ENCODE measurements at places on chromosomes 16 and 17. TPM values are rescaled to one million over a fixed set of nuclear protein-coding genes. Genes with fewer than 3 reads are reported as not detected.

PLA2G10 gene
- 0.32 TPM for total RNA-seq

RAC3 gene
- 10.4 TPM for total RNA-seq

TBC1D28 gene
- total RNA-seq: not detected

KRT20 gene
- total RNA-seq: 23.2 TPM

KRT25 gene
- total RNA-seq: not detected

PRAC2 gene
- total RNA-seq: 2.1 TPM

SSH2 gene
- total RNA-seq: 18.0 TPM

MPV17L gene
- total RNA-seq: 5.8 TPM

GRCh38 chr17:17061516-17061915 lies 19.3 kb downstream of the MPRIP start:
- no peak for DNase-seq

- no peak for DNase-seq
Observed at GRCh38 chr16:76052725-76053124, 224.5 kb upstream of the CNTNAP4 start.

- DNase-seq: no peak
Observed at GRCh38 chr17:49197346-49197998, 12.9 kb downstream of the GNGT2 start.

GRCh38 chr17:82592767-82593589 lies 55.3 kb downstream of the WDR45B start:
- peak; percentile 55 for DNase-seq

DNA sequence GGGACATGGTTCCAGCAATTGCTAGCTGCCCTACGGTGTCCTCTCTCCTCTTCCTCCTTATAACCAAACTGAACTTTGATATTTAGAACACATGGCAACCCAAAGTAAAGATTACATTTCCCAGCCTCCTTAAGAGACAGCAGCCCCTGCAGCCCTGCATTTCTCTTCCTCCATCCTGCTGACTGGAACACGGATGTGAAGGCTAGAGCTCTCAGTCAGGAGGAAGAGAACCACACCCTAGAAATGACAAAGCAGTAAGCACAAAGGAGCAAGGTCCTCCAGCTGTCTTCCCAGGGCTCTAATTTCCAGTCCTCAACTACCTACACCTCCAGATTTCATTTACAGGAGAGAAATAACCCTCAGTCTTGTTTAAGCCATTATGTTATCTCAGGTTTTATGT lies 10.9 kb downstream of the DYNC1LI2 start:
- no peak for DNase-seq

- no peak for DNase-seq
Observed at GRCh38 chr17:70115126-70115525, 40.1 kb downstream of the KCNJ16 start.

DNA sequence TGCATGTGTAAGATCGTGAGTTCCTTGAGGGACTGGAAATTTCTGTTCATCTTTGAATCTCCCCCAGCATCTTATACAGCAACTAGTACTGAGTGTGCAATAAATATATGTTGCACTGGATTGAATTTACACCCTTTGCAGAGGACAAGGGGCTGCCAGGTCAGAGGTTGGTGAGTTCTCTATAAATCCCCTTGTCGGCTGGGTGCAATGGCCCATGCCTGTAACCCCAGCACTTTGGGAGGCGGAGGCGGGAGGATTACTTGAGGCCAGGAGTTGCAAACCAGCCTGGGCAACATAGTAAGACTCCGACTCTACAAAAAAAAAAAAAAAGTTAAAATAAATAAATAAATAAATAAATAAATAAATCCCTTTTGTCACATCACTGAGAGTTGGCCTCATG lies 9.4 kb upstream of the SP6 start:
- no peak for DNase-seq

- no peak for DNase-seq
Observed at GRCh38 chr16:47162670-47163420, 19.1 kb upstream of the NETO2 start.

GRCh38 chr16:11572301-11572995 lies 14.3 kb downstream of the LITAF start:
- no peak for DNase-seq

- peak; percentile 33 for DNase-seq
Observed at GRCh38 chr16:85821390-85822135, 22.1 kb downstream of the COX4I1 start.

DNA sequence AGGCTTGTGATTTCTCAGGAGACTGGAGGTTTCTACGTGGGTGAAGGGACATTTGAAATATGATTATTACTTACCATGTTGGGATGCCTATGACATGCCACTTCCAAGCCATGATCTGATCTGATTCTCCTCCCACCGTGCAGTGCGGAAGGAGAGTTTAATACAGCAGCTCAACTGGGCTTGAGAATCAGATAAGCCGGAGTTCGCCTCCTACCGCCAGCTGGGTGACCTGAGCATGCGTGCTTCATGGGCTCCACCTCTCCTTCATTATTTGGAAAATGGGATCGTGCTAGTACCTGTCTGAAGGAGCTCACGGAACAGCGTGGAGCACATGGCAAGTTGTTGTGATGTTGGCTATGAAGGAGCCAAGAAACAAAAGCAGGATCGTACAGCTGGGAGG lies 12.4 kb upstream of the TIMP2 start:
- no peak for DNase-seq

DNA sequence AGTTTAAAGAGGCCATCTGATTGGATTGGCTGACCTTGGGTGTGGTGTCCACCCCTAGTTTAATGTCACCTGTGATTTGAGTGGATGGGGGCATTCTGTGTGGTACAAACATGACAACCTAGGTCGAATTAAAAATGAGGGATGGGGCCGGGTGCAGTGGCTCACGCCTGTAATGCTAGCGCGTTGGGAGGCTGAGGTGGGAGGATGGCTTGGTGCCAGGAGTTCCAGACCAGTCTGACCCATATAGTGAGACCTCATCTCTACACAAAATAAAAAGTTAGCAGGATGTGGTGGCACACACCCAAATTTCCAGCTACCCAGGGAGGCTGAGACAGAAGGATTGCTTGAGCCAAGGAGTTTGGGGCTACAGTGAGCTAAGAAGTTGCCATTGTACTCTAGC lies 14.4 kb downstream of the CNTROB start:
- DNase-seq: no peak

GRCh38 chr17:47742319-47743181 lies 9.5 kb downstream of the TBX21 start:
- DNase-seq: no peak

DNA sequence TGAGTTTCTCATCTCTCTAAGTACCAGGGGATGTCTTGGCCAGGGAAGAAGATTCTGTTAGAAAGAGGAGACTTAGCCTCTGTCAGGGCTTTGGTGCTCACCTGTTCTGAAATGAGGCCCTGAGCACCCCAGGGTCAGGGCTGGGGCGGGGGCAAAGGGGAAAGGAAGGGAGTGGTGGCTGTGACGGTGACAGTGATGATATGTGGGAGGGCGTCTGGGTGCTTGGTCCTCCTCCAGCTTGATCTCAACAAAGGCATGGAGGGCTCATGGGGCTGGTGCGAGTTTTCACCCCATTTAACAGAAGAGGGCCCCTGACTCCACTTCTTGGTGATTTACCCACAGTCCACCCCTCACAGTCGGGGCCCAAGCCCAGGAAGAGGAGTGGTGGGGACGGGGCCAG lies 15.1 kb downstream of the SOX8 start:
- DNase-seq: no peak

DNA sequence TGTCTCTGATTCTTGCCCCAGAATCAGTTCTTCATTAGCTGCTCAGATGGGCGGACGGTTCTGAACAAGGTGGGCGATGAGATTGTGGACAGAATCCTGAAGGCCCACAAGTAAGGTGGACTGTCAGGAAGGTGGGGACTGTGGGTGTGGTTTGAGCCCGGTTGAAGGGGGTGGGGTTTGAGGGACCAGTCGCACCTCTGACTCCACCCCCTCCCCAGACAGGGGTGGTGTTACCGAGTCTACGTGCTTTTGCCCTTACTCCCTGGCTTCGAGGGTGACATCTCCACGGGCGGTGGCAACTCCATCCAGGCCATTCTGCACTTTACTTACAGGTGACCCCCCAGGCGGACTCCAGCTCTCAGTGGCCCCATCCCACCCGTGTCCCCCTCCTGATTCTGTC lies 11.3 kb downstream of the PLD2 start:
- DNase-seq: no peak

GRCh38 chr16:67305216-67306071 lies 21.1 kb downstream of the KCTD19 start:
- no peak for DNase-seq

GRCh38 chr16:51542981-51543815 lies 392.1 kb upstream of the SALL1 start:
- no peak for DNase-seq

- no peak for DNase-seq
Observed at GRCh38 chr17:33085256-33085655, 93.6 kb downstream of the SPACA3 start.

- no peak for DNase-seq
Observed at GRCh38 chr17:6912110-6913051, 80.9 kb upstream of the TEKT1 start.

DNA sequence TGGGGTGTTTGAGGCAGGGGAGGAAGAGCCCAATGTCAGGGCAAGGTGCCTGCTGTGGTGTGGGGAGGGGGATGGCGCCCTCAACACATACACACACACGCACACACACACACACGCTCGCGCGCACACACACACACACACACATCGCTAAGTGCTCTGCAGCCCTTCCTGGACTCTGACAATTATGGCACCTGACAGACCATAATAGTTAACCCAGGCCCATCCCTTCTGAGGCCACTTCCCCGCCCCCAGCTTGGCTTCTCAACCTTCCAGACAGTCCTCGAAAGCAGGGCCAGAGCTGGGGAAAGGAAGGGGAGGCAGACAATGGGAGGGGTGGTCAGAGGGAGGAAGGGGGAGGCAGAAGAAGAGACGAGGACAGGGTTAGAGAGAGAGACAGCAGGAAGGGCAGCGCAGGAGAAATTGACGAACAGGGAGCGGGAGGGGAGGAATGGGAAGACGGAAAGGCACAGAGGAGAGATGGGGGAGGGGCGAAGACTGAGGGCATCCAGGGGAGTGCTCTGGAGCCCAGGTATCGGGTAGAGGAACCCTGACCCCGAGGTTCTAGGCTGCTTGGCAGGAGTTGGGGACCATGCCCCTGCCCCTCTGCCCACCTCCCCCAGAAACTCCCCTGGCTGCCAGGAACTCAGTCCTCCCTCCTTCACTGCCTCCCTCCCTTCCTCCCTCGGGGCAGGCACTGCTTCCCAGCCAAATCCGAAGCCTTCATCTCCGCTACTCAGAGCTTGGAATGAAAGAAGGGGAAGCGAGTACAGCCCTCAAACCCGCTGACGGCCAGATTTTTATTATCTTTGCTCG lies 4.0 kb downstream of the SRCIN1 start:
- no peak for DNase-seq

GRCh38 chr16:3022208-3022683 lies 1.5 kb downstream of the HCFC1R1 start:
- peak; percentile 77 for DNase-seq

DNA sequence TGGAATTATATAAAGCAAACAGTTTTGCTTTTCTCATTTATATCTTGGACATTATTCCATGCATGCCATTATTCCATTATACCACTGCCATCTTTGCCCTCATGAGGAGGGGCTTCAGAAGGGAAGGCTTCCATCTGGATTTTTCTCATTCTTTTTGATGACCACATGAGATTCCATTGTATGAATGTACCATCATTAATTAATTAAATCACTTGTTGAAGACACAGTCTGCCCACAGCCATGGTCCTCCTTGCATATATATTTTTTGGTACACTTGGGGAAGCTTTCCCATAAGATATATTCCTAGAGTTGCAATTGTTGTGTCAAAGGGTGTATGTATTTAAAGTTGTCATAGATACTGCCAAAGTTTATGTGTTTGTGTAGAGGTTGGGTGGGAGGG lies 7.1 kb downstream of the ARL4D start:
- DNase-seq: no peak

- DNase-seq: no peak
Observed at GRCh38 chr17:57612202-57613071, 132.7 kb downstream of the CCDC182 start.

GRCh38 chr16:87320510-87321227 lies 3.5 kb upstream of the C16orf95 start:
- DNase-seq: no peak

DNA sequence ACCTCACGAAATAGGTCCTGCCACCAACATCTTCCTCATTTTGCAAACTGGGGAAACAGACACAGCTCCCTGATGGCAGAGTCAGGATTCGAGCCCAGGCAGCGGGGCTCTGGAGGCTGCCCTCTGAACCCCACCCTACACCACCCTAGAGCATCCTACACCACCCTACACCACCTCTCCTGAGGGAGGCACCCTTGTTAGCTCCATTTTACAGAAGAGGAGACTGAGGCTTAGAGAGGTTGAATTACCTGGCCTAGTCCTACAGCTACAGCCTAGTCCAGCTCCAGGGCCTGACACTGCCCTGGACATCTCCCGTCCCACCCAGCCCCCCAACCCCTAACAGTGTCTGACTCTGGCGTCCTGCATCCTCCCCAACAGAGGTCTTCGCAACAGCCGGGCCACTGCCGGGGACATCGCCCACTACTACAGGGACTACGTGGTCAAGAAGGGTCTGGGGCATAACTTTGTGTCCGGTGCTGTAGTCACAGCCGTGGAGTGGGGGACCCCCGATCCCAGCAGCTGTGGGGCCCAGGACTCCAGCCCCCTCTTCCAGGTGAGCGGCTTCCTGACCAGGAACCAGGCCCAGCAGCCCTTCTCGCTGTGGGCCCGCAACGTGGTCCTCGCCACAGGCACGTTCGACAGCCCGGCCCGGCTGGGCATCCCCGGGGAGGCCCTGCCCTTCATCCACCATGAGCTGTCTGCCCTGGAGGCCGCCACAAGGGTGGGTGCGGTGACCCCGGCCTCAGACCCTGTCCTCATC lies 3.2 kb upstream of the NECAB2 start:
- DNase-seq: no peak

DNA sequence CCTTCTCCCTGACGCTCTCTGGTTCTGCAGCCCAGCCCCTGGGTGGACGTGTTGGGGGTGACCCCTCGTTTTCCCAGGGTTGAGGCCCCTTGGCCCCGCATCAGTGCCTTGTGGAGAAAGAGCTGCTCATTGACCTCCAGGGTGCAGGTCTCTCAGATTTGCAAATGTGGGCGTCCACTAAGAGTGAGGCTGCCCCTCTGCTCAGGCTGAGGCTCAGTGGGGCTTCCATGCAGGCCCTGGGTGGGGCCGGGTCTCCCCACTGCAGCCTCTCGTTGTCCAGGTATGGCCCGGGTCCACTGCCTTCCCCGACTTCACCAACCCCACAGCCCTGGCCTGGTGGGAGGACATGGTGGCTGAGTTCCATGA lies 9.0 kb downstream of the GAA start:
- no peak for DNase-seq

DNA sequence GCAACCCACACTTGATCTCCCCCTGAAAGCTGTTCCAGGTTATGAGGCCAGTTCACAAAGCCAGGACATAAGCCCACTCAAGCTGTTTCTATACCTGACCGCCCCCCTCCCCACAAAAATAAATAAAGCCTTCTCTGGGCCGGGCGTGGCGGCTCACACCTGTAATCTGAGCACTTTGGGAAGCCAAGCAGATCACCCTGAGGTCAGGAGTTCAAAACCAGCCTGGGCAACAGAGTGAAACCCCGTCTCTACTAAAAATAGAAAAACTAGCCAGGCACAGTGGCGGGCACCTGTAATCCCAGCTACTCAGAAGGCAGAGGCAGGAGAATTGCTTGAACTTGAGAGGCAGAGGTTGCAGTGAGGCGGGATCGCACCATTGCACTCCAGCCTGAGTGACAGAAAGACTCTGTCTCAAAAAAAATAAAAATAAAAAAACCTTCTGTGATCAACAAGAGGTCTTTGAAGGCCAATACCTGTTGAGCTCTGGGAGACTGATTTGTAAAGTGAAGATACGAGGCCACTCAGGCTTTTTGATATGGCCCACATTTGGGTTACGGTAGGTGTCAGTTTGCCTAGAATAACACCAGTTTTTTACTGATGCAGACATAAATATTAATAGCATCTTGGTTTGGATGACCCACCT lies 2.2 kb downstream of the KDM8 start:
- no peak for DNase-seq

- peak; percentile 21 for DNase-seq
Observed at GRCh38 chr16:5615868-5616642, 518.5 kb upstream of the EEF2KMT start.

All from urinary bladder (tissue), 4 donors.